Esophagus mucosa (tissue), 1 donor: ENCODE measurements at places on chromosomes 11 and 22. TPM values are rescaled to one million over a fixed set of nuclear protein-coding genes. Genes with fewer than 3 reads are reported as not detected.

- no peak for ATAC-seq
These were observed 5.0 kb downstream of the SLC1A2 start for GRCh38 chr11:35414311-35414710.

DNA sequence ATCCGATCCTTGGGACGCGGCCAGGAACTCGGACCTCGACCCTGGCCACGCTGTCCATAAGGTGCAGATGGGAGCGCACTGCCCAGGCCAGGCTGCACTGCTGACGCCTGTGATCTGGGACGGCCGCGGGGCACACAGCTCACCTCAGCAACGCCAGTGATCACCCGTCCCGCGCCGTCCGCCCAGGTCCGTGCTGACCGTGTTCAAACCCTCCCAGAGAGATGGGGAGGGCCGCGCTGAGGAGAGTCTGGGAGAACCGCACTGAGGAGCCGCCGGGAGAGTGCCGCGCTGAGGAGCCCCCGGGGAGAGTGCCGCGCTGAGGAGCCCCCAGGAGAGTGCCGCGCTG lies 636 bp downstream of the KCNQ1OT1 start:
- peak; percentile 40 for ATAC-seq

DNA sequence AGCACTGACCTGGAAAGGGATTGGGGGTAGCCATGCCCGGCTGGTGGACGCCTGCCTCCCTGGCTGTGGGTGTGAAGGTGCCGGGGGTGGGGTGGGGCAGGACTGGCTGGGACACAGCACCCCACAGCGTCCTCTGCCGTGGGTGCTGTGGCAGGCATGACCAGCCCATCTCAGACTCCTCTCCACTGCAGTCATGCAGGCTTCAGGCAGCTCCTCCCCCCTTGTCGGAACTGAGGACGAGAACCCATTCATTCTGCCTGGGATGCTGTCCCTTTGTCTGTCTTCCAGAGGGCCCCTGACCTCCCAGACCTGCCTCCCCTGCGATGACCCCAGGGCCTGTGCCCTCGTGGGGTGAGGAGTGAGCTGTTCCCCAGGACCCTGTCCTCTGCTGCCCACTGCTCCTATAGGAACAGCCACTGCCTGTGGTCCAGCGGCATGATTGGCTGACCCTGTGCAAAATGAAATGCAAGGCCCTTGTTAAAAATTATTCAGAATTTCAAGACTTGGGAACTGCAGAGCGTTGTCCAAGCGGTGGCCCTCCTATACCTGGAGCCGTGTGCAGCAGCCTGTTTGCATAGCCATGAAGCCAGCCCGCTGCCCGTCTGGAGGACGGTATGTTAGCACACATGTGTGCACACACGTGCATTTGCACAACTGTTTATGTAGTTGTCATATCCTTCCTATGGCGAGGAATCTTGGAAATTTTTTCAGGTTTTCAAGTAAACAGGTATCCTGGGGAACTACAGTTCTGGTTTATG lies 1122.3 kb downstream of the BRD1 start:
- ATAC-seq, result no peak

DNA sequence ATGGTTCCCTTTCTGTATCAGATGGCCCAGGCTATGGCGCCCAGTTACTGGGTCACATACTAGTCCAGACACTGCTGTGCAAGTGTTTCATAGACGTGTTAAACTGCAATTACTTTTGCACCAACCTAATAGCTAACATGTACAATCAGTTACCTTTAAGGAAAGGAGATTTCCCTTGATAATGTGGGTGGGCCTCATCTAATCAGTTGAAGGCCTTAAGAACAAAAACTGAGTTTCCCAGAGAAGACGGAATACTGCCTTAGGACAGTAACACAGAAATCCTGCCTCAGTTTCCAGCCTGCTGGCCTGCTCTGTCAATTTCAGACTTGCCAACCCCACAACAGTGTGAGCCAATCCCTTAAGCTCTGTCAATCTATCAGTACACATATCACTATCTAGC lies 229.9 kb upstream of the SYN3 start:
- no peak for ATAC-seq

- no peak for ATAC-seq
These were observed 4.9 kb downstream of the MRGPRX3 start for GRCh38 chr11:18137186-18137800.

DNA sequence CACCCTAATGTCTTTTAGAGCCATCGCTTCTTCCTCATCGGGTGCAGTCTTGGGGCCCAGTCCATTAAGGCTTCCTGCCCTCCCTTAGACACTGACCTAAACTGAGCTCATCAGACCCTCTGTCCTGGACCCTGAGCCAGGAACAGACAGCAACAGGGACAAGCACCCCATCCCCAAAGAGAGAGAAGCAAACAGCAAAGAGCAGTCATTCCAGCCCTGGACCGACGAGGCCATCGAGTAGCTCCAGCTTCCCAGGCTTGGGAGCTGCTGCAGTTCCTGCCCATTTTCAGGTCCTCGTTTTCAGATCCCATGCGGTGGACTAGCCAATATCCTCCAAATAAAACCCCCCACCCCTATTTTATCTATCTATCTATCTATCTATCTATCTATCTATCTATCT lies 25.8 kb upstream of the CACNG2 start:
- ATAC-seq, result no peak

DNA sequence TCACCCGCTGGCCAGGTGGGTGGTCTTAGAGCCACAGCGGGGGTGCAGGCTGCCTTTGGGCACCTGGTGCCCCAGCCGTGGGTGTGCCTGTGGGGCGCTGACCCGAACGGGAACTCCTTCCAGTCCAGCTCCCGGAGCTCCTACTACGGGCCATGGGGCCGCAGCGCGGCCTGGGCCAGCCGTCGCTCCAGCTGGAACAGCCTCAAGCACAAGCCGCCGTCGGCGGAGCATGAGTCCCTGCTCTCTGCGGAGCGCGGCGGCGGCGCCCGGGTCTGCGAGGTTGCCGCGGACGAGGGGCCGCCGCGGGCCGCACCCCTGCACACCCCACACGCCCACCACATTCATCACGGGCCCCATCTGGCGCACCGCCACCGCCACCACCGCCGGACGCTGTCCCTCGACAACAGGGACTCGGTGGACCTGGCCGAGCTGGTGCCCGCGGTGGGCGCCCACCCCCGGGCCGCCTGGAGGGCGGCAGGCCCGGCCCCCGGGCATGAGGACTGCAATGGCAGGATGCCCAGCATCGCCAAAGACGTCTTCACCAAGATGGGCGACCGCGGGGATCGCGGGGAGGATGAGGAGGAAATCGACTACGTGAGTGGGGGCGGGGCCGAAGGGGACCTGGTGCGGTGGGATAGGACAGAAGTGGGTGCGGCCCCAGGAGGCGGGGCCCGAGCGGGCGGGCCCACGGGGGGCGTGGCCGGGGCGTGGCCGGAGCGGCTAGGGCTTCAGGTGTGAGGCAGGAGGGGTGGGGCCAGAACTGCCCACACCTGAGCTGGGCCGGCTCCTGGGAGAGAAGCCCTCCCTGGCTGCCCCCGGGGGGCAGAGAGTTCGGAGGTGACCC lies 91.5 kb downstream of the CACNA1I start:
- peak; percentile 44 for ATAC-seq

DNA sequence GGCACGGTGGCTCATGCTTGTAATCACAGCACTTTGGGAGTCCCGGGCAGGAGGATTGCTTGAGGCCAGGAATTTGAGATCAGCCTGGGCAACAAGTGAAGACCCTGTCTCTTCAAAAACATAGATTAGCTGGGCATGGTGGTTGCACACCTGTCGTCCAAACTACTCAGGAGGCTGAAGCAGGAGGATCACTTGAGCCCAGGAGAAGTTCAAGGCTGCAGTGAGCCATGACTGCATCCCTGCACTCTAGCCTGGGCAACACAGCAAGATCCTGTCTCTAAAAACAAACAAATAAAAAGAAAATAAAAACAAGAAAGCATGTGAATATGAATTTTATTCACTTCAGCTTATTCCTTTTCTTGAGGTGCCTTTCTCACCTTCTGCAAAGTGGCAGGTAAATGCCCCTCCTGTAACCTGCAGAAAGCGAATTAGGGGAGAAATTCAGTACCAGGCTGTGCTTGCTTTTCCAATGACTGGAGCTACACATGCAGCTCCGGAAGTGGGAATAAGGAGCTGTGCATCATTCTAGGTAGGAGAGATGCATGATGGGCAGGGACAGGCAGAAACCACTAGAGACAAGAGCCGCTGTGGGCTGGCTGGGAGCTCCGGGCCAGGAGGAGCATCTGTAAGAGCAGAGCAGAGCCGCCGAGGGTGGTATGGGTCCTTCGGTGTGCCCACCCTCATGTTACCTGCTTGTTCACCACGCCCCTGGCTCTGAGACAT lies 14.7 kb upstream of the KCTD17 start:
- ATAC-seq, result no peak

- ATAC-seq, result no peak
These were observed 47.1 kb downstream of the SOX6 start for GRCh38 chr11:16309226-16309625.

DNA sequence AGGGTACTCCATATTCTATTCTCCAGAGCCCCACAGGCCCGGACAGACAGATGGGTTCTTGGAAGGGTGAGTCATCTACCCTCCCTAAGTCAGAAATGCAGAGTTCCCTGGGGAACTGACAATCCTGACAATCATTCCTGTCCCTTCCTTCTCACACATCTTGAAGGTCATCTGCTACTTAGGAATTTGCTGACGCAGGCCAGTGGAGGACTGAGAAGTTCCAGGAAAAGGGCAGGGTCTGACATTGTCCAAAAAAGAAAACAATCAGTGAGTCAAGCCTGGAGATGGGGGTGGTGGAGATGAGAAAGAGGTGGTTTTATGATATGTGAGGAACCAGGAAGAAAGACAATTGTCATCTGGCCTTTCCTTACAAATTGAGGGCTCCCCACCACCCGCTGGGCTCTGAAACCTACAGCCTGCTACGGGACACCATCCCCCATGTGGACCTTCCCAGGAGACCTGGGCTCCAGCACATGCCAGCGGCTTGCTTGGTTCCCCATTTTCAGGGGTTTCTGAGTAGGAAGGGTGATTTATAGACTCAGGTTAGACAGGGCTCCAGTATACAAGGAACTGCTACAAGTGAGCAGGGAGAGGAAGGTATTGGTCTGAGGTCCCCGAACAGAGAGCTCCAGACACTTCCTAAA lies 12.9 kb downstream of the CD59 start:
- ATAC-seq, result peak; percentile 53

GRCh38 chr22:27475548-27475897 lies 326.0 kb downstream of the MN1 start:
- ATAC-seq, result no peak

GRCh38 chr11:22780952-22781593 lies 48.5 kb downstream of the SVIP start:
- ATAC-seq, result no peak

- ATAC-seq, result no peak
These were observed at the start of gene CATSPERZ for GRCh38 chr11:64299847-64300648. Gene CATSPERZ (plus strand): TSS chr11:64300358. CDS start chr11:64300411, 53 bp downstream.

- no peak for ATAC-seq
These were observed 244.6 kb upstream of the ANO3 start for GRCh38 chr11:26087120-26087935.

GRCh38 chr11:116540645-116541304 lies 232.0 kb downstream of the BUD13 start:
- no peak for ATAC-seq

GRCh38 chr11:6746086-6746618 lies 25.6 kb downstream of the OR2AG2 start:
- peak; percentile 22 for ATAC-seq

DNA sequence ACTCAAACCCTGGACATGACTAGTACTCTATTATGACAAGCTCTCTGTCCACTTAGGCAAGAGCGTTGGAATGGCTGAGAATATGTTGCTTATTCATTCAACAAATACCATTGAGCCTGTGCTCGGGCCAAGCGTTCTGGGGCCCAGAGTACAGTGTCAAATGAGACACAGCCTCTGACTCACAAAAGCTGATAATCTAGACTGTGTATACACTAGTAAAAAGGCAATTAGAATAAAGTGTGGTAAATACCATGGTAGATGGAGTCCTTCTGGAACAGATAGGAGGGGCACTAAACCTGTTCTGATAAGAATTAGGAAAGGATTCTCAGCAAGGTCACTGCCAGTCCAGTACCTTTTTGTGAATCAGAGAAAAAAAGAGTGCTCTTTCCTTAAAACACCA lies 24.7 kb downstream of the KCNE3 start:
- ATAC-seq, result peak; percentile 77

DNA sequence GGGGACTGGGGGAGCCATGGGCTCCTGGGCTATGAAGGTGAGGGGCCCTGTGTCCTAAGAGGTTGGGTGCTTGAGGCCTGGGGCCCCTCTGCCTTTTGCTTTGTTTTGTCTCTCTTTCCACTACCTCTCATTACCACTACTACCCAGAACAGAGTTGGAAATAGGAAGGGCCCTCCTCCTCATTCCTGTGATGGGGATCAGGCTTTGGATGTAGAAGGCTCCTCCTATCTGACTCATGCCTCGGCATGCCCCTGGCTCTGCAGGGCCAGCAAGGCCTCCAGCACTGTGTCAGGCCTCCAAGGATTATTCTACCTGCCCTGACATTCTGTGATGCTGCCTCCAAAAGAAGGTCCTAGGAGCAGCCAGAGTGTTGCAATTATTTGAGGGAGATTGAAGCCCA lies 766 bp downstream of the IZUMO1R start:
- peak; percentile 55 for ATAC-seq

DNA sequence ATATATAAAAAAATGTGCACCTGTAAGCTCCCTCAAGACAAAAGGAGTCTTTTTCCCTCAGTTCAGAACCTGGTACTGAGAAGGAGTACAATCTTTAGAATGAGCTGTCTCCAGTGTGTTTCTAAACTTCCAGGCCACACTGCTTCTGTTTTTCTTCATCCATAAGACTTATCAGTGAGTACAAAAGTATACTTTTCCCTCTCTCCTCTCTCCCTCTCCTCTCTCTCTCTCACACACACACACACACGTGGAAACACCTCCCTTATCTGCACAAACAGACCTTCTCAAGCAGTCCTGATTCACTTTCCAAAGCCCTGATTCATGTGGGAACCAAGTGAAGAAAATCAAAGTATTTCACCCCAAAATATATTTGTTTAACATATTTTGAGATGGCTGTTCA lies 220.7 kb upstream of the UBASH3B start:
- no peak for ATAC-seq

DNA sequence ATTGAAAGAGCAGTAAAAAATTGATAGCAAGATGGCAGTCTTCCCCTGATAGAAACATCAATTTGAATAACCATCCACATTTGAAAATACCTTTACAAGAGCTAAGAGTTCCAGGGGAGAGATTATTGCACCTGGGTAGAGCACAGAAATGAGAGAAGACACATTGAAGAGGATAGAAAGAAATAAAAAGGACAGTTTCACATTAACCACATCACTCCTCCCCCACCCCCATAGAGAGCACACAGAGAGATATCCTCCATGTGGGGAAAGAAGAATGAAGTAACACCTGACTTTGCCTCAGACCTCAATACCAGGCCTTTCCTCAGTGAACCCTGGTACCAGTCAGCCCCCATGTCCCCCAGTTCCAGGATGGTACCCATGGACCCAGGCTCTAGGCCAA lies 486.7 kb downstream of the FAM181B start:
- ATAC-seq, result no peak

- no peak for ATAC-seq
These were observed 4.8 kb upstream of the PLA2G6 start for GRCh38 chr22:38186429-38186828.

- ATAC-seq, result no peak
These were observed 160.4 kb downstream of the BRD1 start for GRCh38 chr22:49667236-49667635.

OR52H1 gene
- total RNA-seq, result not detected

IL18 gene
- 41.8 TPM for total RNA-seq

GAS2 gene
- total RNA-seq, result 1.2 TPM

FGF19 gene
- not detected for total RNA-seq

ZP1 gene
- total RNA-seq, result not detected

OR52E6 gene
- total RNA-seq, result not detected

TRIM51 gene
- not detected for total RNA-seq

OOSP2 gene
- total RNA-seq, result not detected

HBG1 gene
- not detected for total RNA-seq
